ENCODE measurements at places on chromosomes 6 and 20.

- DNase-seq, result no peak
Observed at GRCh38 chr6:33093855-33094254, 18.1 kb downstream of the HLA-DPB1 start.

- DNase-seq, result no peak
Observed at GRCh38 chr6:128847431-128848210, 35.3 kb upstream of the LAMA2 start.

DNA sequence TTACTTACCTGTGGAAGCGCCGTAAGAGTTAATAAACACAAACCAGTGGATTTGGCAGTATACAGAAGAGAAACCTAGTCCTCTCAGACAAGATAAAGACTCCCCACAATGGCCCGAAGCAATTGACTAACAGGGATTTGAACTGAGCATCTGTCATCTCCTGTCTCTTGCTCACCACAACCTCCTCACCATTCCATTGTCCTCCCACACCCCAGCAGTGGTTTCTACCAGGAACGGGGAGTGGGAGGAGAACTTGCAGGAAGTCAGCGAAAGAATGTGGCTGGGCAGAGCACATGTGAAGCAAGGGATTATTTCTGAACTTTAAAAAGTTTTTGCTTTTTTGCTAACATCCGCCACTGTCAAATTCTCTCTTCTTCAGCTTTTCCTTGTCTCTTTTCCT, 24.6 kb upstream of the TAAR1 start:
- DNase-seq, result no peak

- no peak for DNase-seq
Observed at GRCh38 chr6:126123226-126123625, 136.9 kb downstream of the TRMT11 start.

GRCh38 chr20:36018208-36018988, 50.0 kb downstream of the CNBD2 start:
- no peak for DNase-seq

GRCh38 chr6:2242311-2242710, 3.1 kb downstream of the GMDS start:
- no peak for DNase-seq

- no peak for DNase-seq
Observed at GRCh38 chr6:109290143-109290931, 91.9 kb downstream of the CD164 start.

DNA sequence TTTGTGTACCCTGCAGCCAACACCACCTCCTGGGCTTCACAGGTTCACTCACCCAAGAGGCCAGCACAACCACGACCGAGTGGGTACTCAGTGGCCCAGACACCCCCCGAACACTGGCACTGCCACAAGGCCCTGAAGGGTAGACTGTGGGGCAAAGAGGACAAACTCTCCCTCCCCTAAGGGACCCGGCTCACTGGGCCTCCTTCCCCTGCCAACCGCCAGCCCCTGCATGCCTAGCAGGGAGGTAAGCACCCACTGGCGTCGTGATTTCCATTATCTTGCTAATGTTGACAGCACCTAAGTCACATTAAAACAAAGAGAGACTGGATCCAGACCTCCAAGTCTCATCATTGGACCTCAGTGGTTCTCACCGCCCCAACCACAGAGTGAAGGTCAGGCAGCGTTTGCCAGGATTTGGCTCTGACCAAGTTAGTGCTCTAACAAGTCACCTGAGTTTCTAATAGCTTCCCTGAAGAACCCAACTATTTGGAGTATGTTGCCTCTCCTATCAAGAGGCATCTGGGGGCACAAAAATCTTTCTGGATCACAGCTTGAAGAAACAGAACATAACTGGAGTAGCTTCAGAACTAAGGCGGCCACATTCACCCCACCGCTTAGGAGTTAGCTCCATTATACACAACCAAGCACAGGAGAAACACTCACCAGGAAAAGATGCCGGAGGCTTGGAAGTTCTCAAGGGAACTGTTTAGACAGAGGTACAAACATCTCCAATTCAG, 14.0 kb upstream of the APMAP start:
- DNase-seq, result no peak

- DNase-seq, result no peak
Observed at GRCh38 chr6:95866732-95867131, 149.0 kb upstream of the FUT9 start.

DNA sequence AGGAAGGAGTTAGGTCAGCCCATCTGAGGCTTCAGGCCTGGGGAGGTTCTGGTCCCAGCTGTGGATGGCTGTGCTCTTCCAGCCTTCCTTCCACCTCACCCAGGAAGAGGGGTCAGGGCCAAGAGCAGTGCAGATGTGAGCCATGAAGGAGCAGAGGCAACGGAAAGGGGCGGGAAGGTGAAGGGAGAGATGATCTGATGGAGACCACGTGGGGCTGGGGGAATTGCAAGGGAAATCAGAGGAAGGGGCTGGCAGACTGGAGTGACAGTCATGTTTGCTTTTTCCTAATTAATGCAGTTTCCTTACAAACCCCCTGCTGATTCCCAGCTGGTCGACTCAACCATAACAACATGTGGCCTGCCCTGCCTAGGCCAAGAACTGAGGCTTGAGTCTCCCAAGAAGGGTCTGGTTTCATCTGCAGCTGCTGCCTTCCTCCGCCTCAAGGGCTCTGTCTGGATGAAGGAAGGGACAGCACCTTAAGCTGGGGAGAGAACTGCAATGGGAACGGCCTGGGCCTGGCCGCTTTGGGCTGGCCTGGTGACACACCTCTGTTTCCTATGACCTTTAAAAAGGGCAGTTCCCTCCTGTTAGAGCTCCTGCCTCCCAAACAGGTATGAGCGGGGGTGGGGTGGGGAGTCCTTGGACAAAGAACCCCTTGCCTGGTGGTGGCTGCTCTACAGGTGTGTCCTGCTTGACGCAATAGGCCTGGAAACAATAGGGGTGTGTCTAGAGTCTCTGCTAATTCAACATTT, 7.8 kb upstream of the MRPS18A start:
- DNase-seq, result no peak

DNA sequence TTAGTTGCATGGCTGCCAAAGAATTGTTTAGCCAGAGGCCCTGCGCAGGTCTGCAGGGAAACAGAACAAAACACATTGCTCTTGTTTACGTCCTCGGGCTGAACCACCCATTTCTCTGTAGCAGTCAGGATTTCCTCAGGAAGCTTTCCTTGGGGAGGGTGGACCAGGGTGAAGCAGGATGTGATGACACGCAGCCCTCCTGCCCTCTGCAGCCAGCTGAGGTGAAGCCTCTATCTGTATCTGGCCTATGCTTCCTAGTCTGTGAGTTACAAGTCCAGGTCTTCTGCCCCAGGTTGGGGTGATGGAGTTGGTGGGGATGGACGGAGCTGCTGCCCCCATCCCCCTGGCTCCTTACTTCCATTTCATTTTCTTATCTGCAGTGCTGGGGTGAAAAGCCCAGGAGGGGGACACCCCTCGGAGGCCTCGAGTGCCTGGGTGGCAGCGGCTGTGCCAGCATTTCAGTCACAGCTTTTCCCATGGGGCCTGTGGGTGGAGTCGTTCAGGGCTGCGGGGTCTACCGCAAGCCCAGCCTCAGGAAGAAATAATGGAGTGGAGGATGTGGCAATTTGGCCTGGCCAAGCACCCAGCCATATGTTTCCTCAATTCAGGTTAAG, 24.9 kb downstream of the SASH1 start:
- no peak for DNase-seq

GRCh38 chr6:41571021-41571780, 25.0 kb downstream of the FOXP4 start:
- no peak for DNase-seq

DNA sequence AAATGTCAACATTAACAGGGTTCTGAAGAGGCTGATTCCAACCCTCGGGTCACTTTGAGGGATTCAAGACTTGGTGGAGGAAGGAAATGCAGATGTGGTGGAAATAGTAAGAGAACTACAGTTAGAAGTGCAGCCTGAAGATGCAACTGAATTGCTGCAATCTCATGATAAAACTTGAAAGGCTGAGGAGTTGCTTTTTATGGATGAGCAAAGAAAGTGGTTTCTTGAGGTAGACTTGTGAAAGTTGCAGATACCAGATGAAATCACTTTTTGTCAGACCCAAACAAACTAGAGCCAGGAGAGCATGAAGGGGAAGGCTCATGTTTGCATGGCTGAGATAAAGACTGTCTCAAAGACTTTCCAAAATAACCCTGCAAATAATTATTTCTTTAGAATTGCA, 16.2 kb downstream of the ANKRD6 start:
- no peak for DNase-seq

Measured in stimulated activated CD8-positive, alpha-beta memory T cell treated with anti-CD3 and anti-CD28 coated beads, Interleukin-7, amount 100 ng/mL, for 24 hours (primary cell).